ENCODE measurements at places on chromosomes 4 and X.

DNA sequence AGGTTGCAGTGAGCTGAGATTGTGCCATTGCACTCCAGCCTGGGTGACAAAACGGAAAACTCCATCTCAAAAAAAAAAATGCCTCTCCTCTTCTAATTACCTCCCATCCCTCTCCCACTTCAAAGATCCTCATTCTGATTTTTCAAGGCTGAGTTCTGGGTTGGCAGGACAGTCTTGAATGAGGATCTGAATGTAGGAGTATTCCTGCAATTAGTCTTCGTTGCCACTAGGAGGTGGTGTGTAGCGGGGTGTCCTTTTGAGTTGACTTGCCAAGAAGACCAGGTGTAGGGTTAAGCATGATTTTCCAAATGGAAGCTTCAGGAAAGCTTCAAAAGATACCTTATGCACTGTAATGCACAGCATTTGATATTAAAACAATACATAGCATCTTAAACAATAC is 169.9 kb downstream of the ASMT start:
- DNase-seq = no peak

GRCh38 chr4:12360391-12360790 is 931.7 kb upstream of the HS3ST1 start:
- DNase-seq = peak; percentile 72

GRCh38 chrX:13752646-13753045 is 18.1 kb downstream of the OFD1 start:
- DNase-seq = no peak

GRCh38 chrX:55130481-55130880 is 41.7 kb downstream of the PAGE2 start:
- no peak for DNase-seq

GRCh38 chrX:17860179-17860780 is 818 bp downstream of the RAI2 start:
- no peak for DNase-seq

DNA sequence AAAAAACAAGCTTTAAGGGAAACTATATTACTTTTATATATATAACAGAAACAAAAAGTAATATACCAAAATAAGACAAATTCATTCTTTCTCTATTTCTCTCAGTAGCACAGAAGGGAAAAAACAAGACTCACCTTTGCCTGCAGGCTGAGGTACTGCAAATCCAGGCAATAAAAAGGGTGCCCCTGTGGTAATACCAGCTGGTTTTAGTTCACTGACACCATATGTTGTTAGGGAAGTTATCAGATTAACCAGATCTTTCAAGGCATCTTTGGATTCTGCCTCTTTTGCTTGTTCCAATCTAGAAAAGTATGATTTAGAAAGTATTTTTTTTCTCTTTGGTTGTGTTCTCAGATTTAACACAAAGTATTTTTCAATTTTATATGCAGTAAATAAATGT is 139.8 kb downstream of the WDFY3 start:
- DNase-seq = no peak

- DNase-seq = peak; percentile 85
Observed at GRCh38 chr4:112270640-112271421, 14.9 kb downstream of the TIFA start.

DNA sequence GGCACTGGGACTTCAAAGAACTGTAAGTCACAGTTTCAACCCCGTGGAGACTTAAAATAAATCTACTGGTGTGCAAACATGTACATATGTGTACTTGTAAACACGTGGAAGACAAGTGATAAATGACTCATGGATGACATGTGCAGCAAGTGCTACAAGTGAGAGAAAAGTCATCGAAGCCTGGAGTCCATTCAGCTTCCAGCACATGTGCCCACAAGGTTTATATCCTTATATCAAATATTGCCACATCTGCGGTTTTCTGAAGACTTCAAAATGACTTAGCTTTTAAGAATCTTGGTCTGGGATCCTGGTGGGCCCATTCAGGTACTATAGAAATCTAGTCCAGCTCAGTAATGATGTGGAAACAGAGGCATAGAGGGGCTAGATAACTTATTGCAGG is 33.0 kb upstream of the TTC29 start:
- DNase-seq = peak; percentile 55

GRCh38 chr4:52248820-52249219 is 197.7 kb downstream of the SPATA18 start:
- DNase-seq = peak; percentile 59

All from HT1080 (cell line).